ENCODE measurements at places on chromosomes 7 and 10.

- no peak for DNase-seq
Observed at GRCh38 chr7:143199040-143199439, 15.8 kb downstream of the TAS2R39 start.

DNA sequence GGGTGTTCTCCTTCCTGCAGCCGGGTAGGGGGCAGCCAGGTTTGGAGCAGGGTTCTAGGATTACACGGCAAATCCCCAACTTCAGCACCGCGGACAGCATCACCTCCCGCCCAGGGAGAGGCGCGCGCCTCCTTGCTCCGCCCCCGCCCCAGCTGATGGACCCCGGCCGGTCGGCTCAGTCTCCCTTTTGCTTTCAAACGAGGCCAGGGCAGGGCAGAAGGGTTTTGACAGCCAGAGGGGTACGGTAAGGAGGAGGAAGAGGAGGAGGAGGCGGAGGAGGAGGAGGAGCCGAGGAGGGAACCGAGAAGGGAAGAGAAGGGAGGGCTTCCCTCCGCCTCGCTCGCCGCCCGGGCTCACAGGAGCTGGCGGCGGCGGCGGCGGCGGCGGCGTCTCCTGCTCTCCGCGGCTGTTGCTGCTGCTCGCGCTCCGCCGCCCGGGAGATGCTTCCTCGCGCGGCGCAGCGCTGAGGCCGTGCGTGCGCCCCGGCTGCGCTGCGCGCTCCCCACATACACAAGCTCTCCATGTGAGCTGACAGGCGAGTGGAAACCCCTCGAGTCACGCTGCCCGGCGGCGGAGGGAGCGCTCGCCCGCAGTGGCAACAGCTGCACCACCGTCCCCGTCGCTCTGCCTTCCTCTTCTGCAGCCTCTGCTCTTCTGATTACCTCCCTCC, 615 bp upstream of the CNTNAP2 start:
- DNase-seq: peak; percentile 35

GRCh38 chr7:37065779-37066271, 341.5 kb upstream of the AOAH start:
- peak; percentile 86 for DNase-seq

DNA sequence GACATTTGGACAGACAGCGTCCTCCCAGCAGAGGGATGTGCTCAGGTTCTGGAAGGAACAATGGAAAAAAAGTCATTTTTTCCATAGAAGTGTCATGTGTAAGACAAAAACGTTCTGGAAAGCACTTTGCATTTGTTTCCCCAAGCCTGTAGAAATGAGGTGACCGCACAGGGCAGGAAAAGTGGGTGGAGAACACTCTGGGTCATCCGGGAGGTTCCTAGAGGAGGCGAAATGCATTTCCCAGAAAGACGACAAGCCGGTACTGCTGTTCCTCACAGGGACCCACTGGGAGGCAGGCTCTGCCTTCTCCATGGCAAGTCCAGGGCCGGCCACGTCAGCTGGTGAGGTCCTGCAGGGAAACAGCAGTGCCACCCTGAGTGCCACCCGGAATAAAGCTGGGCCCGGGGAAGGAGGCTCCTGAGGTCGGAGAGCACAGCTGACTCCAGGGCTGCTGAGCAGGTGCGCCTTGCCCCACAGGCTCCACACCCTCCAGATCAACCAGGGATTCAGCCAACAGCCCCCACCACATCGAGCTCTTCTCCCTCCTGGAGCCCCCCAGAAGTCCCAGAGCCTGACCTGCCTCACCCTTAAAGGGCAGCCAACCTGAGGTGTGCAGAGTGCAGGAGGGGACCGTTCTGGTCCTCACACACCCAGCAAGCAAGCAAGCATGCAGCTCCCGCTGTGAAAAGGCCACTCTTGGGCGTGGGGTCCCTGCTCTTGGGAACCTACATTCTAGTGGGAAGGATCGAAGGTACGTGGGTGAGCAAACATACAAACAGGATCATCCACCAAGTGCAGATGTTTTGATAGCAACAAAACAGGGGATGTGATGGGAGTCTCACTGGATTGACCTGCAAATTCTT, 28.8 kb upstream of the INPP5A start:
- no peak for DNase-seq

GRCh38 chr7:4416396-4417056, 265.6 kb upstream of the FOXK1 start:
- peak; percentile 5 for DNase-seq

Measured in hematopoietic multipotent progenitor cell treated with erythropoietin and hydrocortisone succinate and interleukin-3 and kit ligand, for 8 days (in vitro differentiated cells).